ENCODE measurements at places on chromosomes 11 and 22.

DNA sequence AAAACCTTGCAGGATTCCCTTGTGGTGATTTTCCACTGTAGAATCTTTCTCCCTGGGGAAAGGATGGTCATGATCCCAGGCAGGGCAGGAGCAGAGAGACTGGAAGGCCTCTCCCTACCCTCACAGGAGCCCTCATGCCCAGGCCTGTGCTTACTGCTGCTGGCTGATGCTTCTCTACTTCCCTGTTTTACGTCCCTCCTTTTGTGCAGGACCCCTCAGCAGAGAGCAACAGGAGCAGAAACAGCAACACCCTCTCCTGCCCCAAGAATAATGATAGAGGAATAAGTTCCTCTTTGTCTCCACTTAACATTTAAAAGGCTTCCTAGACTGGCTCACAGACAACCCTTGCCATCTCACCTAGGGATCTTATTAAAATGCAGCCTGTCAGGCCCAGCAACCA is 3.6 kb downstream of the ISX start:
- DNase-seq = no peak

GRCh38 chr22:48299801-48300200 is 1527.9 kb downstream of the BRD1 start:
- no peak for DNase-seq

GRCh38 chr11:56380120-56380519 is 4.7 kb downstream of the OR8U1 start:
- DNase-seq = no peak

DNA sequence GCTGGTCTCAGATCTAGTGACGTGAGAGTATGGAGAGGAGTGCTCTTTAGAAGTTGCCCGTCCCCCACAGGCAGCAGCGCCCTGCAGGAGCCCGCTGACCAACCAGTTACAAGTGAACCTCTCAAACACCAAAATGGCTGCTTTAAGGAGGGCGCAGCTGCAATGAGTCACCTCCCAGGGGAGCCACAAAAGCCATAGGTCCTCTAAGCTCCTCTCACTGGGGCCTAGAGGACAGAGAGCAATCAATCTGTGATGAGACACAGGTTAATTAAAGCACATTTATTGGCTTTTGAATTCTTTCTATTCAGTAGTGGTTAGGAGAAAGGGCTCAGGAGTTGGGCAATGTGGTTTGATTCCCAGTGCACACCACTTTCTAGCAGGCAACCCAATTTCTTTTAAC is 15.5 kb upstream of the RAPSN start:
- peak; percentile 99 for DNase-seq

DNA sequence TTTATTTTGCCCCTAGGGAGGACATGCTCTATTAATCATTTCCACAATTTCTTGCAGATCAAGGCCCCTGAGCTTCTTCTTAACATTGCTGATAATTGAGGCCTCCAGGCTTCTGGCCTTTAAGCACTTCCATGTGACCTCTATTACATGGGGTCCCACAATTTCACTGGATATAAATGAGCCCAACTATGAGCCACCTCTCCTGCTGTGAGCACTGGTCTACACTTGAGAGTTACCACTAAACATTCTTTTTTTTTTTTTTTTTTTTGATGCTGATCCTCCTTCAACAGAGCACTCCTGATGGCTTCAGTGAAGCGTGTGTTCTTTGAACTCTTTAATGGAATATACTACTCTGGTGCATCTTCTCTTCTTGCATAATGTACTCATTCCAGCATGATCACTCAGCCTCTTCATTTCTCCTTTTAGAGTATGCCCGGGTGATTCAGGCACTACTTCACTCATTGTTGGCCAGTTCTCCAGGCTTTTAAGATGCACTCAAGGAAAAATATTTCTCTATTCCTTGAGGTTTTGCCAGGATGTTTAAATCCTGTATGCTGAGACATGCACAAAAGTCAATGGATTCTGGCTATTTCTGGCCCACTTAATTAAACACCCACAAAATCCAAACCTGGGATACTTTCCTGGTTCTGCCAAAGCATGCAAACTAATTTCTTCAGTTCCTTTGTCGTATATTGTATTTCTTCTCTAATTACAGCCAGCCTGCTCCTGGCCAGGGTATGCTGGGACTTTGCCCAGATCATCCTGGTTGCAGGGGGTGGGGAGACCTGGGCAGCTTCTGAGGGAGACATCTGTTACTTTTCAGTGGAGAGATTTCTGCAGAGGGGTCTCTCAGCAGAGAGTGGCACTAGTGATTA is 257.8 kb upstream of the LUZP2 start:
- peak; percentile 98 for DNase-seq

GRCh38 chr11:119976805-119977560 is 160.9 kb downstream of the TRIM29 start:
- no peak for DNase-seq

DNA sequence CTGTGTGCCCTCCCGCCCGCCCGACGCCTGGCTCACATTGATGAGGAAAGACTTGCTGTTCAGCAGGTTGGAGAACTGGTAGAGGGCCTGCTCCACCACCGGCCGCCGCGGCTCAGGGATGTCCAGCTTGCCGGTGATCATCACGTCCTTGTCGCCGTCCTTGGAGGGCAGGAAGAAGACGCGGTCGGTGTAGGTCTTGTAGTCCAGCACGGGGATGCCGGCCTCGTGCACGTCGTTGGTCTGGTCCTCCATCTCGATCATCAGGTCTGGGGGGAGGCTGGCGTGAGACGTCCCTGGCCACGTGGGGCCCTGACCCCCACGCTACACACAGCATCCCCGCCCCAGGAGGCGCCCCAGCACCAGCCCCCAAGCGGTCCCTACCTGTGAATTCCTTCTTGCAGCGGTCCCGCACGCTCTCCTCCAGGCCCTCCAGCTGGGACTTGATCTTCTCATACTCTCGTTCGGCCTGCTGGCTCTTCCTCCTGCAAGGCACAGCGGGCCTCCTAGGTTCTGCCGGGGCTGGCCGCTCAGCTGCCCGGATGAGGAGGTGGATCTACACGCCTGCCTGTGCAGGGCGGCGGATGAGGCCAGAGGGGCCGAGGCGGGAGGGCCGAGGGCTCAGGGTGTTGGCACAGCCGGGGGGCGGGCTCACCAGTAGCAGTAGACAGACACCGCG is 10.7 kb upstream of the MAPK11 start:
- DNase-seq = no peak

- DNase-seq = no peak
These were observed 23.4 kb upstream of the PLAAT2 start for GRCh38 chr11:63586451-63587166.

- no peak for DNase-seq
These were observed 224.6 kb upstream of the PLET1 start for GRCh38 chr11:112485280-112485679.

- no peak for DNase-seq
These were observed 89.1 kb upstream of the ARHGAP20 start for GRCh38 chr11:110801328-110801727.

GRCh38 chr11:85540635-85541205 is 86.4 kb downstream of the DLG2 start:
- no peak for DNase-seq

- no peak for DNase-seq
These were observed 23.8 kb upstream of the HIKESHI start for GRCh38 chr11:86278226-86278625.

- no peak for DNase-seq
These were observed 32.4 kb downstream of the MCAM start for GRCh38 chr11:119284344-119285157.

DNA sequence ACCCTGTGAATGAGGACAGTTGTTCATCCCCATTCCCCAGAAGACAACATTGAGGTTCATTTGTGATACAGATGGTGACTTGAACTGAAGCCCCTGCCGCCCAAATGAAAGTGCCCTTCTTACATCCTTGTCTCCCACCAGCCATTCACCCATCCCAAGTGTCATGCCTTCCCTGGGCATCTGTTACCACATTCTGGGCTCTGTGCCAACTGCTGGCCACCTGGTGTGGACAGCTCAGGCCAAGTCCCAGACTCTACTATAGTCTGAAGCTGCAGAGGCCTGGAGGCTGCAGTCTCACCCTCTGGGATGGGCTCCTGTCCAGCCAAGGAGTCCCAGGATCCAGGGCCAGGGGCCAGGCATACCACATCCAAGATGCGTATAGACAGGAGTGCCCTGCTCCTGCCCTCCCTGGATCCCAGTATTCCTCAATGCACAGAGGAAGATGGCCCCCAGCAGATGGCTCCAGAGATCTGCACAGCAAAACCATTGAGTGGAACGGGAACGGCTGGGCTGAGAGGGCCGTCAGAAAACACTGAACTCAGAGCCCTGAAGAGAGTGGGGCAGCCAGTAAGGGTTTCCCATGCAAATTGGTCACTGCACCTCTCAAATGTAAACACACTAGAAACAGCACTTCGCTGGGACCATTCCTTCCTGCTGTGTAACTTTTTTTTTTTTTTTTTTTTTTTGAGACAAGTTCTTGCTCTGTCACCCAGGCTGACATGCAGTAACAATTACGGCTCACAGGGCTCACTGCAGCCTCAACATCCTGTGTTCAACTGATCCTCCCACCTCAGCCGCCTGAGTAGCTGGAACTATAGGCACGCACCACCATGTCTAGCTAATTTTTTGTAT is 22.8 kb downstream of the ARRB1 start:
- peak; percentile 86 for DNase-seq

- no peak for DNase-seq
These were observed 5.9 kb downstream of the RHOG start for GRCh38 chr11:3834664-3835461.

- peak; percentile 68 for DNase-seq
These were observed 79.9 kb downstream of the NAV2 start for GRCh38 chr11:19792510-19792909.

- no peak for DNase-seq
These were observed 474.4 kb downstream of the INSC start for GRCh38 chr11:15589070-15589626.
